ENCODE measurements at places on chromosomes 2 and 18.

DNA sequence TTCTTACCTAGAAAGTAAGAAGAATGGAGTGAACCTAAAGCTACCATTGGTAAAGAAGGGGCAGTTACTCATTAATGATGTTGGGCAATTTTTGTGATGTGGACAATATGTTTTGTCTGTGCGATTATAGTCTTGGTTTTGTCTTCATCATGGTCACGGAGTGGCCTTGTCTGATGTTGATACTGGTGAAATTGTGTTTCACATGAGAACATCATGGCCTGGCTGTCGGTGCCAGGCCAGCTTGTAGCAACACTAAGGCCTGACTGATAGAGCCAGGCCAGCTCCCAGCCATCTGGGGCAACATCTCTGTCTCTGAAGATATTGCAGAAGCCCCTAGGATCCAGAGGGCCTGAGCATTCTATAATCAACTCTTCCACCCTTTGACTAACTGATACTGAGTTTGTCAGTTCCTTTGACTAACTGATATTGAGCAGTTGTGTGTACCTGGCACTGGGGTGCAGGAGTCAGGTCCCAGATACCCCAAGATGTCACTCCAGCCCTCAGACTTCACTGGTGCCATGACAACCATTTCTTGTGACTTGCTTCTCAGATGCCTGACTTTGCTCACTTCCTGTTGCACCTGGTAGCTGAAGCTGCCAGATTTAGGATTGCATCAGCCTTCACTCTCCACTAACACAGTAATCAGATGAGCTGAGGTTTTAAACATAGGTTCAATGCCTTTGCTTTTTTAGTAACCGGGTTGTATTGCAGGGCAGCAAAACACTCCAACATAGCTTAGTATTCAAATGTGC is 62.5 kb downstream of the RPIA start:
- no peak for DNase-seq

- no peak for DNase-seq
These were observed 95.2 kb downstream of the ZEB2 start for GRCh38 chr2:144424559-144425240.

DNA sequence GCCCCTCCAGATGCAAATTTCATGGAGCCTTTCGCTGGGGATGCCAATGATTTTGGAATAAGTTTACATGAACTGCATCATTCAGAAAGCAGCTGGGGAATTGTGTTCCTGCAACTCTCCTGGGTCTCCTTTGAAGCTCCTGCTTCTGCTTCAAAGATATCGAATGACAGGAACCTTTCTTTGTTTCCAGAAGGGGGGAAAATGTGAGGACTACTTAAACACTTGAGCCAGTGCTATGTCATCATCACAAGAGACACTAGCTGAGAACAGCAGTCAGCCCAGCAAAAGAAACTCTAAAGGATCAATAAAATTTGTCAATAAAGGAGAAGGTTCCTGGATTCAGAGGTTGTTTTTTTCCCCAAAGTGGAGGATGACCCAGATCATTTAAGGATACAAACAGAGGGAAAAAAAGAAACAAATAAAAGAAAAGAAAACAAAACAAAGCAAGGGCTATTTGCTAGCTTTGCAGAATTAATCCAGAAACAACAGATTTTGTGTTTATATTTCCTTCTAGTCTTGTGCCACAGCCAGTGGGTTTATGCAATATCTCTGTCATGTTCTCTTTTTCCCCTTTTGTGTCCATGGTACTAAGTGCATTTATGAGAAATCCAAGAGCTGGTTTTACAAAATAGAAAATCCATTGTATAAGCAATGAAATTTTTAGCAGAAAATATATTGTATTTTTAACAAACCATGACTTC is 463.7 kb downstream of the CDH2 start:
- DNase-seq, result no peak

- DNase-seq, result no peak
These were observed 151.1 kb downstream of the ZNF407 start for GRCh38 chr18:74748809-74749208.

- no peak for DNase-seq
These were observed 25.7 kb downstream of the LPIN1 start for GRCh38 chr2:11771971-11772615.

DNA sequence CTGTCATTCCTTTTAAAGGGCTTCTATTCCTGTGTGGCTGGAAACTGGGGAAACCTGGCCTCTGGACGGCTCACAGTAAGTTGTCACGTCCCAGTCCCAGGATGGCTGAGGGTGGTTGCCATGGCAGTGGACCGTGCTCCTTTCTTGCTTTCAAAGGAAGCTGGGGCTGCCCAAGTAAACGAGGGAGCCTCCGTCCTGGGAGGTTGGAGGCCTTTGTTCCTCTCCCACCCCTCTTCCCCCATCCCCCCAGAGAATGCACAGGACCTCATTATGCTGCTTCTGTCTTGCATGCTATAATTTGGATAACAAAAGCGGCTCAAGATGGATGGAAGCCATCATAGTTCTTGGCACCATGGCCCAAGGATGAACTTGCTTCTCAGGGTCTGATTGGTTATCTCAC is 325.5 kb upstream of the HS6ST1 start:
- DNase-seq, result no peak

DNA sequence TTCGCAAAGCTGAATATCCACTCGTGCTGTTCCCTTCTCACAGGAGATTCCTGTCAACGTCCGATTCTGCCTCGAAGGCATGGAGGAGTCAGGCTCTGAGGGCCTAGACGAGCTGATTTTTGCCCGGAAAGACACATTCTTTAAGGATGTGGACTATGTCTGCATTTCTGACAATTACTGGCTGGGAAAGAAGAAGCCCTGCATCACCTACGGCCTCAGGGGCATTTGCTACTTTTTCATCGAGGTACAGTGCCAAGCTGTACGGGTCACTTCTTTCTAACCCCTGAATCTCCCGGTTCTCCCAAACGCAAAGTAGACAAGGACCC is 14.6 kb downstream of the CNDP2 start:
- no peak for DNase-seq

DNA sequence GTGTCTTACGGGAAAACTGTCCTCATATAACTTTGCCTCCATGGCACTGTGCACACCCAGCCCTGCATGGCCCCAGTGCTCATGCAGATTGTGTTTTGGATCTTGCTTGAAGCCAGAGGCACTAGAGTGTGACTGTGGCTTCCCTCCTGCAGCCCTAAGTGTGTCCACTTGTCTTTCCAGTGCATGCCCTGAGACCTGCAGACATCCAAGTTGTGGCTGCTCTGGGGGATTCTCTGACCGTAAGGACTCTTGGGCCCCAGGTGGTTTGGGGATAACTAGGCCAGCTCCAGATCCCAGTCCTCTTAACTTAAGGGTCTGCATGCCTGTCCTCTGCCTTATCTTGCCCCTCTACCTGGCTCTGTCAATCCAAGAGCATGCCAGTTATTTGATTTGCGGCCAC is 96.6 kb downstream of the PLB1 start:
- DNase-seq, result no peak

DNA sequence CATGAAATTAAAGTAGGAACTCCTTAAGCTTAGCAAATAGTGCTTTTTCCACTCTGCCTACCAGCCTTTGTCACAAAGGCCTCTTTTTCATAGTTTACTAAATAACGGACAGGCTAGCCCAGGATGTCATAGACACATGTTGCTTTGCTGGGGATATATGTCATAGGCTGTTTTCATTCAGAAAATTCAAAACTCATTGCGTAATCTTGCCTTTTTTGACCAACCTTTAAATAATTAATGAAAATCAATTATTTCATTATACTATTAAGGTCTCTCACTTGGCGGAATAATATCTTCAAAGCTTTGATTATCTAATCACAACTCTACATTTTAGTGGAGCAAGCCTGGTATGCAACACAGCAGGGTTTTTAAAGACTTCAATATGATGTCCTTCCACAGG is 1245.7 kb upstream of the LRRTM1 start:
- DNase-seq, result no peak

GRCh38 chr2:120301284-120301683 is 44.7 kb upstream of the INHBB start:
- no peak for DNase-seq

DNA sequence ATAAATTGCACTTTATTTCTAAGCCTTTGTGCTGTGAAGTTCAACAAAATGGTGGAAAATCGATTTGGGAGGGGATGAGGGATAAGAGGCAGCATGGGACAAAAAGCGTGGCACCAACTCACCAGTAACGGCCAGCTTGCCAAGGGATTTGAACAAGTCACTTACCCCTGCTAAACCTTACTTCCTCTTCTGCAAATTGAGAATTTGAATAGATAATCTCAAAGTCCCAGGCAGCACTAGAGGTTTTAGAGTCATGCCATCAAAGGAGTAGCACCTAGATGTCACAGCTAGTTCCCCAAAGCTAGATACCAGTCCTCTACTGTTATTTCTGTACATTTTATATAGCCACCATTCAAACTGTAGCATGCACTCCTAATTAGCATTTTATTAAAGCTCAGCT is 83.7 kb upstream of the VRK2 start:
- DNase-seq, result no peak

DNA sequence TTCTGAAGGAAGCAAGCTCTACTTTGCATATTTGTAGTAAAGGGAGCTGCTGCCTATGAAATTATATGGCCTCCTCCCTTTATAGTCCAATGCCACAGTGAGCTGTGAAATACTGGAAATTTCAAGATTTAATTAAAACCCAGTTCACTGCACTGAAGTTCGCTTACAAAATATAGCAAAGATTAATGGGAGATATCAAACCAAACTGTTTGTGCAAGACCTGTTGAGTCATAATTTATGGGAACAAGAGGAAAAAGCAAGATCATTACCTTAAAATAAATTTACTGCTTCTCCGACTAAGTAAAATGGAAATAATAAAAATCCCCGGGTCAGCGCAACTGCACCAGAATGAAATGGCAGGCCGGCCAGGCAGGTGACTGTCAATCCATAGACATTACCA is 215.5 kb upstream of the RAB6C start:
- no peak for DNase-seq

DNA sequence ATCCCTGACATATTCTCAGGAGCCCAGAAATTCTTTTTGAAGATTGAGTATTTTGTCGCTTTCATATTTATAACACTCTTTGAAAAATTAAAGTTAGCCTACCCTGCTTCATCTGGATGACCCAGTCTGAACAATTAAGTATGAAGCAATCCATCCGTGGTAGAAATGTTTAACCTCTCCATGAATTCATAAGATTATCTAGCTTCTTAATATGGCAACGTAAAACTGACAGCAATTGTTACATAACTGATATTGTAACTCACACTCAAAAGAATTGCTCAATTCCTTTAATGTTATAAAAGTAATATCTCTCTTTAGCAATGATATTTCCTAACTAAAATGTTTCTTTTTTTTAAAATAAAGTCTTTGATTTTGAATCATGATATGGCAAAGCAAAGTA is 7.2 kb upstream of the ABCA12 start:
- no peak for DNase-seq

GRCh38 chr2:88236666-88237065 is 66.5 kb downstream of the THNSL2 start:
- no peak for DNase-seq

DNA sequence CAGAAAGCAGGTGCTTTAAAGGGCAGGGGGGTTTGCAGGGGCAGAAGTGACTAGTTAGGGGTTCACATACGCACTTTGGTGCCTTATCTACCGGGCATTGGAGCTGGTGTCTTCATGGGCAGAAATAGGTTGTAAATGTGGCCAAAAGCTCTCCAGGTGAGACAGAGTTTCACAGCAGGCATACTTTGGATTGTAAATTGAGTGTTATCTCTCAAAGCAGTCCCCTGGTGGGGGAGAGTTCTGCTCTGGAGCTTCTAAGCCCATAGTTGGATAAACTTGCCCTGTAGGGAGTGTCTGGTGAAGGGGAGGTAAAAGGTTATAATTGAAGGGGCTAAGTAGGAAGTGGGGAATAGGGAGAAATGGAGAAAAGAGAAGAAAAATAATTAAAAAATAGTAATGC is 43.1 kb downstream of the COL4A3 start:
- no peak for DNase-seq

GRCh38 chr2:231348173-231348572 is 47.3 kb upstream of the B3GNT7 start:
- DNase-seq, result no peak

DNA sequence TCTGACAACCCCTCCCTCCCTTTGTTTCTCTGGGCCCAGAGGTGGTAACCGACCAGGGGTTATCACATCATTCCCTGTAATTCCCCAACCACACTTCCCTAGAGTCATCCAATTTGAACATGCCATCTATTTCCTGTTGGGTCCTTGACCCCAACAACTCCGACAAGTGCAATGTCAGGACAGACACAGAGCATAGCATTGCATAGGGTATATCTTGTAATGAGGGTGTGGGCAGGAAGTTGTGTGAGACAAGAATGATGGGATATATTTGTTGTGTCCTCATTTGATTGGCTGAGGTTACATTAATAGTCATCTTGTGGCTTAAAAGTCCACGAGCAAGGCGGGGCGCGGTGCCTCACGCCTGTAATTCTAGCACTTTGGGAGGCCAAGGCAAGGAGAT is 33.4 kb upstream of the CNOT11 start:
- DNase-seq, result no peak

DNA sequence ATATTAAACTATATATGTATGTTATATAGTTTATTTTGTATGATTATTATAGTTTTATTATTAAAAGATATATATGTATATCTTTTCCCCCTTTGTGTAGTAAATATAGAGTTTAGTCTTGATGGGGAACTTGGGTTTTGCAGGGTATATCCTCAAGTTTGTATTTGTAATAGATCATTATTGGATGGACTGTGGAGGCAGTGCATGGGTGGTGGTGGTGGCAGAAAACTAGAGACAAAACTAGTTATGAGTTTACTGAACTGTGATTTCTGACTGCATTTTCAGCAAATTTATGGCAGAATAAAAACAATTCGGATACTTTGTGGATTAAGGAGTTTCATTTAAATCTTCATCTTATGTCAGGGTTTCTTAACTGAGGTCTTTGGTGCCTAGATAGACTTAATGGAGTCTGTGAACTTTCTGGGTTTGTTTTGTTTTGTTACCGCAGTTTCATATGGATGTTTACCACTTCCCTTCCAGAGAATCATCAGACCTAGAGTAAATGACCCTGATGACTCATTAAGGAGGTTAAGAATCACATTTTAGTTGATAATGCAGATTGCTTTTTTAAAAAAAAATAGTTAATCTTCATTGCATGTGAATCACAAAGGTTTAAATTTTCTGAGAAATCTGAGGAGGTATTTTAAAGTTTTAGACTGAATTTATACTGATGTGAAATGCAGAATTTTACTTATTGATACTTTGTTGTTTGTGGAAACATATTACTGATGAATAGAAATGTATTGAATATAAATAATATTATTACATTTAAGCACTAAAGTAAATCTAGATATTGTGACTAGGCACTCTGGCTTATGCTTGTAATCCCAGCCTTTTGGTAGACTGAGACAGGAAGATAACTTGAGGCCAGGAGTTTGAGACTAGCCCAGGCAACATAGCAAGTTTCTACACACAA is 14.5 kb downstream of the EPC2 start:
- peak; percentile 11 for DNase-seq

DNA sequence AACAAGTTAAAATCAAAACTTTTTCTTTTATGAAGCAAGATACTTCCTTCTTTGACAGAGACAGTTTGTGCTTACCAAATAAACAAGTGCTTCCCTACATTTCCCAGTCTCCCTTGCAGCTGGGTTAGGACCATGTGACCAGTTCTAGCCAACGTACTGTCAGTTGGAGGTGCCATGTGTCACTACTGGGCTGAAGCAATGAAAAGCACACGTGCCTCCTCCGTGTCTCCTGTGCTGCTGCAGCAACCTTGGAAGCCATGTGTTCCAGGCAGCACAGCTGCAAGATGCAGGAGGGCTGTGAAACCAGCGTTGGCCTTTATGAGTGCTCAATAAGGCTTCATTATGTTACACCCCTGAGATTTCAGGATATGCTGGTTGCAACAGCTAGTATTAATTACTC is 93.2 kb downstream of the DHRS9 start:
- DNase-seq, result no peak

All from AG04450 (cell line).